ENCODE measurements at places on chromosomes 7 and 10.

GRCh38 chr10:101301111-101301731 lies 52.7 kb upstream of the BTRC start:
- no peak for DNase-seq

DNA sequence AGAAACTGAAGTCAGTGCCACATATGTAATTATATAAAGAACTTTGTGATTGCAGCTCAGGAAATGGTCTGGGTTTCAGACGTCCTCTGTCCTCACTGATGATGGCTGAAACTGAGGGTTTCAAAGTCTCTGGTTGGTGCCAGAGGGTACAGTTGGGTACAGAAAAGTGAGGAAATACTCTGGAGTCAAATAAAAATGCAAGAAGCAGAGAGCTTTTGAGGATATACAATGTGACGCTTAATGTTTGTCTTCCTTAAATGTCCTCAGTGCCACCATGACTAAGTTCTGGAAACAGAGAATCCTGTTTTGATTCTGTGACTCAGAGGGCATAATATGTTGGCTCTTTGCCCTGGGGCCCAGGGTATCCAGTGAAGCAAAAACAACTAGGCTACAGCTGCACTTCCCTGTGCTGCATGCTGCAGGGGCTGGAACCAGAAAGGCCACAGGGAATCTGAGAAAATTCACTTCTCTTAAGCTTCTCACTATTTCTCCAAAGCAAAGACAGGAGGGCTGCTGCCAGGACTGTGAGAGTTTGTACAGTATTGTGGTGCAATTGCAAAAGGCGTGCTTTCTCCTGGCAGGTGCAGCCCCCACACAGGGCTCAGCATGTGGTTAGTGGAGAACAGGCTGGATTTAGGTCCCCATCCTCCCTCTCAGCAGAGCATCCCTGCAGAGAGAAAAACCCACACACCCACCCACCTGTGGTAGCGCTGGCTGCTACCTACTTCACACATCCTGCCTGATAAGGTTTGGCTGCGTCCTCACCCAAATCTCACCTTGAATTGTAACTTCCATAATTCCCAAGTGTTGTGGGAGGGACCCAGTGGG lies 169.5 kb upstream of the SVIL start:
- no peak for DNase-seq

DNA sequence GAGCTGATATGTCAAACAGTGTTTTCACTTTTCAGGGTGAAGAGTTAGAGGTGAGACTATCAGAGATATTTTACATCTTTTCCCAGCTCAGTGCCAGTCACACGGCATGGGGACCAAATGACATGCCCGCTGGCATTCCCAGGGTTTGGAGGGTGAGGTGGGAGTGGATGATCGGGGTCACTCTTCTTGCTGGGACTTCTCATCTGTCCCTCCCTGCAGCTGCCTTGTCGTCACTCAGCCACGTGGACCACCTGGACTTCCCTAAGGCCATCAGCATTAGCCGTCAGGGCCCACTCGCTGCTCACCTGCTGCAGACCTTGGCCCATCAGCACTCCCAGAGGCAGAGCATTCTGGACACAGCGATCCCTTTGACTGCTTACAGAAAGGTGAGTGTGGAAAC lies 301.8 kb downstream of the DNAJB6 start:
- DNase-seq, result no peak

DNA sequence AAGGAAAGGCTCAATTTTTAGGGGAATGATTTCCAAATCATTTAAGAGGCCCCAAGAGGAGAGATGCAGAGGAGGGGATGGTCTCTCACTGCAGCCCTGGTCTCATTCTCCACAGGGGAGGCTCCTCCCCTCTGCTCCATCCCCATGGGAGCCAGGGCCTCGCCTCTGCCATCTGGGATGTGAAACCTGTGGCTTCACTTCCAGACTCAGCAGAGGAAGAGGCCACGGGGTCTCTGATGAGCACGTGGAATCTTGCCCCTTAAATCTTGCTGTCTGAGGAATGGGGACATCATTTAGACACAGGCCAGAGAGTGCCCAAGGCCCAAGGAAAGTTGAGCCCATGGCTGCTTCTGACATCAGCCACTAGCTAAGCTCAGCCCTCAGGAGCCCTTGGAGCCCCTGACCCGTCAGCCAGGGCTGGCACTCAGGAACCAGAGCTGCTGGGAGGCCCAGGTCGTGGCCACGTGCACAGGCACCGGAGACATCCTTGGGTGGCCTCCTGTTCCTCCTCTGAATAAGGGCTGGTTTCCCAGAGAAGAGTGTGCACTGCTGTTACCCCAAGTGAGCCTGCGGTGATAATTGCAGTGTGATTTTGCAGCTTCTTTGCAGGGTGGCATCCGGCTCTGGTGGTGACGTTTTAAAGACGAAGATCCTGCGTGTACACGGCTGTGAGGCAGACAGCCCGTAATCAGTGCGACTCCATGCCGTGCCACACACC lies 50.5 kb downstream of the VIPR2 start:
- DNase-seq, result no peak

DNA sequence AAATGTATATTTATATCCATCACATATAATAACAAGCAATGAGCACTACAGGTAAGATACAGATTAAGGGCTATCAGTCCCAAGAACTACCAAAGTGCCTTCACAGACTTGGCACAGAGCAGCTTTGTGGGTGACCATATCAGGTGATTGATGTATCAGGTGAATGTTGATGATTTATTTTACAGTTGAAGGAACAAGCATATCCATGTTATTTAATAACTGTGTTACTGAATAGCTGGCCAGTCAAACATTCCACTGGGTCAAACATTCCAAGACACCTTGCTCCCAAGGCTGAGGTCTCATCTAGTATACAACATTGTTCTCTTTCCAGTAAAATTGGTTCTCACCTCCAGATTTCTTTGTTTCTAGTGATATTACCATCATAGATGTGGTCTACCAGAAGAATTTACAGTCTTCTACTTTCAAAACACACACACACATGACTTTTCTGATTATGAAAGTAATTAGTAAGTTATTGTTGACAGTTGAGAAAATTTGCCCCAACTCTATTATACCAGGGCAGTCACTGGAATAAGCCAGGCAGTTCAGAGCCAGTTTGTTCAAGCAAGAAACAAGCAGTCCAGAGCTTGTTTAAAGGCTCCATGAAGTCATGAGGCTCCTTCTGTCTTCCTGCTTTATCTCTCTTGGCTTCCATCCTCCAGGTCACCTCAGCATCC lies 68.2 kb downstream of the ELAPOR2 start:
- no peak for DNase-seq

DNA sequence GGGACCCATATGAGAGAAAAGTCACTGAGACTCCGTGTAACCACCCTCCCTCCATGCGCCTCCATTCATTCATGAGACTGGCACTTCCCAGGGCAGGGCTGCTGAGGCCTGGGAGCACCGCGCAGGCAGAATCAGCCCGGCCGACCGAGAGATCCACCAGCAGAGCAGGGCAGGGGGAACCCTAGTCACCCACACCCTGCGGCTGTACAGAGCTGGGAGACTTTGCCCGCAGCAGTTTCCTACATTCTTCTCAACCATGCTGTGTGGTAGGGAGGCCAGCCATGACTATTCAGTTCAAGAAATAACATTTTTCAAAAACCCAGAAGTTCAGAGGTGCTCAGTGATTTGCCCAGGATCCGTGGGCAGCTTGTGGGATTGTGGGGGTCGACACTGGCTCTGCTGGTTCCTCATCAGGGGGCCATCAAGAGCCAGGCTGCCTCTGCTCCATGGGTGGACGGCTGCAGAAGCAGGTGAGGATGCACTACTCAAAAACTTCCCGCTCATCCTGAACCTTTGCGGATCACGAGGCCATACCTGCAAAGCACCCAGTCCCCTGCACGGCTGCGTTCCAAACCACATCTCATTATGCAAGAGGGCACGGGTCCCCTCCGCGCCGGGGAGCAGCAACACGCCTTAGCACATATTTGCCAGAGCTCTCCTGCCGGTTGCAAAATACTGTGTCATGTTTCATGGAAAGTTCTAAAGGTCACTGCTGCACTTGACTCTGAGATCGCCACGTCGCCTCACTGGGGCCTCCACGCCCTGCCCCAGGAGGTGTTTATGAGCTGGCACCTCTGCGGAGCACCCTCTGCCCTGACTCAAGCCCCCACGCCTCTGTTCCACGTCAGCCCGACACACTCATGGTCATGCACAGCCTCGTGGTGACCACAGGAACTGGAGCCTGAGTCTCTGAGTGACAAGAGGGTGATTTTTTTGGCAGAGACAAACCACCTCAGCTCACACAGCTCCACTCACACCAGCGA lies 132.0 kb downstream of the PRKAG2 start:
- no peak for DNase-seq

- DNase-seq, result no peak
Observed at GRCh38 chr7:138138244-138138643, 62.0 kb downstream of the AKR1D1 start.

- no peak for DNase-seq
Observed at GRCh38 chr10:74104996-74105395, 45.6 kb downstream of the AP3M1 start.

DNA sequence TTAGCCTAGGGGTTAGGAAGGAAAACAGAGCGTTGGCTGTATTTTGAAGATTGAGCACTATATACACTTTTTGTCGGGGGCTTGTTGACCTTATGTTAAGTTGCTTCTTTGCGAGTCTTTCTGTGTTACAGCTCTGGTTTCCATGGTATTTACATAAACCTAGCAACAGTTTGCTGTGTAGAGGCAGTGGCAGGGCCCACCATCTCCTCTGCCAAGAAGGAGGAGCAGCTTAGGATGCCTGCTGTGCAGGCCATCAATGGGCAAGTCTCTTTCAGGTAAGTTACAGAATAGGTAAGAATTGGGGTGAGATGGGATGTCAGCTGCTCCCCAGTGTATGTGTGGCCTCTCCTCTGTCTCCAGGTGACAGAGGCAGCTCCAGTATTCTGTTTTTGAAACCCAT lies 485.5 kb downstream of the LRMDA start:
- no peak for DNase-seq

- DNase-seq, result no peak
Observed at GRCh38 chr10:121442086-121442935, 155.9 kb downstream of the FGFR2 start.

DNA sequence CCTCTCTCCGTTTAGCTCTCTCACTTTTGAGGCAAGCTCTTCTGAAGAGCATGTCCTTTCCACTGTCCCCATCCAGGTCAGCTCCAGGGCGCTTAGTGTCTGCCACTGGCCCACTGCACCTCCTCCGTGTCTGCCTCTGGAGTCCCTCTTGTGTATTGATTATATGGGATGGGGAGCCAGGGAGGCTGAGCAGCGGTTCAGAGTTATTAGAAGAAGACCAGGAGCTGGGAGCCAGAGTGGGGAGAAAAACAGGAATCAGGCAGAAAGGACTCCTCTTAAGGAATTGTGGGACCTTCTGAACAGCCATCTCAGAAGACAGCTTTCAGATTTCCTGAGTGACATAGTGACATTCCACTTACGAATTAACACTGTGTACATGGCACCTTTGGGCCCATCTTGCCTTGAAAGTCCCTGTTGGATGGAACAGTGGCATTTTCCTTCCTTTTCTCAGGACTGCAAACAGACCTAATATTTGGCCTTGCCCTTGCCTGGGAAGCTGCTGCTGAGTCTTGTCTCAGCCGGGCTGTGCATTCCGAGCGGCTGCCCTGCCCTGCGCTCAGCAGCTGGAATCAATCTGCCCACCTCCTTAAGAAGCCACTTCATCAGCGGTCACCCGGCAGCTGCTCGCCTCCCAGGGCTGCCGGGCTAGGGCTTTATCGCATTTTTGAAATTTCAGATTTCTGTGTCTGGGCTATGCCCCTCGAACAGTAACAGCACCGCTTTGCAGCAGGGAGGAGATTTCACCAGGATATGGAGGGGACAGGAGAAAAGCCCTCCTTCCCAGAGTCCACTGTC lies 81.1 kb upstream of the PRKG1 start:
- DNase-seq, result no peak

DNA sequence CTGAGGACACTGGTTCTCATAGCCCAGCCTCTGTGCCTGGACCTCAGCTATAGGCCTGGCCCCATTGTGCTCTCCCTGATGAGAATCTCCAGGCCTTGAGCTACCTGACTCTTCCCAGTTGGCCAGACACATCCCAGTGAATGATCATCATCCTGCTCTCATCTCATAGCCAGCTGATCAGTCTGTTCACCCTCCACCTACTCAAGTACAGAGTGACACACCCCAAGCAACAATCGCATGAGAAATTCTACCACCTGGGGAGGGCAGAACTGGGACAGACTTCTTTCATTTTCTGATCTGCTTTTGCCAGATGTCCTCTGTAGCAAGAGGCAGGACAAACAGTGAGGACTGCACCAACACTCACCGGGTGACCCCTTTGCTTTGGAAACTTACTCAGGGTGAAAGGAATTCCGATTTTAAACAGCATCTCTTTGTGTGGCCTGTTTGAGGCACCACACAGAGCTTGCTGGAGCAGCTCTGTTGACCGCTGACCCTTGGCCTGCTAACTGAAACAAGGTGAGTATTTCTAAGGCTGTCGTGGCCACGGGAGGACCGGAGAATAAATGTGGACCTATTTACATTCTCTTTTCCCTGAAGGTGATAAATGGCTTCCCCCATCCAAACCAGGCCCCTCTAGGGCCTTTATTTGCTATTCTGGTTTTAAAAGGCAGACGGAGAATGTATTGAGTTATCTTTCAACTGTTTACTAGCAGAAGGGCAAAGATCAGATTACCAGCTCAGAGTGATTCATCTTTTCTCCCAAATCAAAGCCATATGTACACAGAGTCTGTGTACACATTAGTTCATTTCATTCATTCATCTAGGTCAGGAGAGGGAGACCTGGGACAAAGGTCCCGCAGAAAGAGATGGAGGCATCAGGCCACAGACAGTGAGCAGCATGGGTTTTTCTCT lies 181.4 kb upstream of the TNS3 start:
- DNase-seq, result no peak

DNA sequence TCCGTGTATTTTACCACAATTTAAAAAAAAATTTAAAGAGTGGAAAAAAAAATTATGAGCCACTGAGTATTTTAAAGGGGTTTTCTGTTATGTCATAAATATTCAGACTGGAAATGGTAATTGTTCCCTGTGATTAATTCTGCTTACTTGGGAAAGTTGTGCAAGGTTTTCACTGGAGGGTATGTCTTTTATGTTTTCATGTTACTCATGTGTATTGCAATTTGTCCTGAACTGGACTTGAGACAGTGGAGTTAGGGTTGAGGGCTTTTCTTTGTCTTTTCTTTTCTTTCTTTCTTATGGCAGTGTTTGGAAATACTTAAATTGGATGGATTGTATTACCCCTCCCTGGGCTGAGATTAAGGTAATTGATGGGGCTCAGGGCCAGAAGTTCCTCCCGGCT lies 257.7 kb downstream of the BAMBI start:
- DNase-seq, result no peak

DNA sequence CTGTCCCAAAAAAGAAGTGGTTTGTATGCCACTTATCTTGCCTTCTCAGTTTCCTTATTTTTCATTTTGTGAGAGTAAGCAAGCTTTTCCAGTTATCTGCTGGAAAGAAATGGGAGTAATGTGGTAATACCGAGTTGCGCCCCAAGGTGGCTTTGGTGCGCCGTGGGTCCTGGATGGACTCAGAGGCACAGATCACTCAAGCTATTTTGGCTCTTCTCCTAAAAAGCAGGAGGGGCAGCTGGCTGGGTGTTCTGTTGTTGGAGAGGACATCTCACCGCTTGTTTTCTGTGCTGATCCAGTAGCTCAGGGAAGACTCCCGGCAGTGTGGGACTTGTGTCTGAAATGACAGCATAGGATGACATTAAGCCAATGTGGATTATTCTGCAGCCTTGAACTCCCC lies 16.4 kb downstream of the PRKRIP1 start:
- no peak for DNase-seq
